ENCODE measurements at places on chromosomes 4 and X.

DNA sequence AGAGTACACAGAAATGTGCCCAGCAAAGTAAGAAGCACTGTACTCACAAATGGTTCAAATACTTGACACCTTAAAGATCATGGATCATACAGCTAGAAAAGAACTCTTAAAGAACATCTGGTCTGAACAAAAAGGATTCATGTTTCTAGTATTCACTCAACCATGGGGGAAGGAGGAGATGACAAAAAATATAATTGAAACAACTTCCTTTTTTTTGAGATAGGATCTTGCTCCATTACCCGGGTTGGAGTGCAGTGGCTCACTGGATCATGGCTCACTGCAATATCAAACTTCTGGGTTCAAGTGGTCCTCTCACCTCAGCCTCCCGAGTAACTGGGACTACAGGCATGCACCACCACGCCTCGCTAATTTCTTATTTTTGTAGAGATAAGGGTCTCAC is 6.0 kb downstream of the DHX15 start:
- no peak for DNase-seq

DNA sequence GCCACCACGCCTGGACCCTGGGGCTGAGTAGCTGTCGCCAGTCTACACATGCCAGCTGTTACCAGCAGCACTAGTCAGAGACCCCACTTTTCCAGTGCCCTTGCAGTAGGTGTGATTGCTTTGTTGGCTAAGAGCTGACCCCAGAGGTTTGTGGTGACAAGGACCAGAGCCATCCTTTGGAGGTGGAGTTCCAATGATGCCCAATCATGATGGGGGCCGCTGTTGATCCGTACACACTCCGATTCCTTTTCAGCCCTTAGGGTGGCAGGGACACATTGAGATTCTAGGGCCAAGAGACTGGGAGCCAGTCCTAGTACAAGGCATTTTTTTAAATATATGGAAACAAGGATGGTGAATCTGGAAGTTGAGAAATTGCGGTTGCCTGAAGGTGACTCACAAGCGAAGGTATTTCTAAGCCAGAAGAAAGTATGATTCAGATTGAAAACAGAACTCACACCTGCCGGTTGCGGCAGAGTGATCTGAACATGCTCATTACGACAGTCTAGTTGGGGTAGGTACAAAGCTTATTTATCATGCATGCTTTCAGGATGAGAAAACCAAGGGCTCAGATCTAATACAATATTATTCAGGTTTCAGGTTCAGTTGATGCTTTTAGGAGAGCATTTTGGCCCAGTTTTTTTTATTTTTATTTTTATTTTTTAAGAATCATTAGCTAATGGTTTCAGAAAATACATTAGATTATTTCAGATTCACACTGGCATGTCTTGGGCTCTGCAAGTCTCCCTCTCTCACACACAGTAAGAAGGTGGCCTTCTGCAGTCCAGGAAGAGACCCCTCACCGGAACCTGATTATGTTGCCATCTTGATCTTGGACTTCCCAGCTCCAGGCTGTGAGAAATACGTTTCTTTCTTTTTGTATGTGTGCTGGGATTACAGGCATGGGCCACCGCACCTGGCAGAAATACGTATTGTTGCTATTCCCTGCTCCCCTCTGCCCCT is 43.4 kb downstream of the SHROOM2 start:
- no peak for DNase-seq

- DNase-seq = no peak
These were observed 85.3 kb upstream of the NKX1-1 start for GRCh38 chr4:1491328-1492141.

- no peak for DNase-seq
These were observed 21.2 kb downstream of the DOK7 start for GRCh38 chr4:3484057-3484973.

- DNase-seq = no peak
These were observed 53.1 kb downstream of the MAP3K15 start for GRCh38 chrX:19462231-19462630.

DNA sequence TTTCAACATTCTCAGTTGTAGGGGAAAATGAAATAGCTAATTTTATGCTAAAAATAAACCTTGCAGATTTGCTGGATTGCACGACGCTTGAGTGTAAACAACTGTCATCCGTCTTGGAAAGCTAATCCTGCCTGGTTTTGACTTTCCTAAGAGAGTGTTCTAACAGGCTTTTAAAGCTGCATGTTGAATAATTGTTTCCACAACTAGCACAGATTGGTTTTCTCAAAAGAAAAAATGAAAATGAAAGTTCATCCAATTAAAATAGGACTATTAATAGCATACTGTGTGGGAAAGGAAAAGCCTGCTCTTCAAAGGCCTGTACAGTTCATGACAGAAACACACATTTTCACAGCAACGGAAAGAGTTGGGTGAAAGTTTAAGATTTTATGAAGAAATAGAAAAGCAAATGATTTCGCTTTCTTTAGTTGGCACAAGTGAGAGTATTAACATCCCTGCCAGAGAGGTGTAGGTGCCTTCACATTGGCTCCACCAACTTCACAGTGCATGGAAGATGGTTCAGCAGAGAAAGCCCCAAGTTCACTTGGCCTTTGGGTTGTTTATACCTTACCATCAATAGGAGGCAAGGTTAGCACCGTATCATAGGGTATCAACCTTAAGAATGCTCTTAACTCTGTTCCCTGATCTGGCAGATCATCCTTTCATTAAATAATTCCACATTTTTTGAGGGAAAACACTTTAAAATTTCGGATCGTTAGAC is 140.0 kb upstream of the GUCY1A1 start:
- DNase-seq = no peak

- no peak for DNase-seq
These were observed 217.6 kb downstream of the ZNF674 start for GRCh38 chrX:46327566-46328115.

GRCh38 chr4:64205376-64205775 is 203.9 kb downstream of the TECRL start:
- no peak for DNase-seq

DNA sequence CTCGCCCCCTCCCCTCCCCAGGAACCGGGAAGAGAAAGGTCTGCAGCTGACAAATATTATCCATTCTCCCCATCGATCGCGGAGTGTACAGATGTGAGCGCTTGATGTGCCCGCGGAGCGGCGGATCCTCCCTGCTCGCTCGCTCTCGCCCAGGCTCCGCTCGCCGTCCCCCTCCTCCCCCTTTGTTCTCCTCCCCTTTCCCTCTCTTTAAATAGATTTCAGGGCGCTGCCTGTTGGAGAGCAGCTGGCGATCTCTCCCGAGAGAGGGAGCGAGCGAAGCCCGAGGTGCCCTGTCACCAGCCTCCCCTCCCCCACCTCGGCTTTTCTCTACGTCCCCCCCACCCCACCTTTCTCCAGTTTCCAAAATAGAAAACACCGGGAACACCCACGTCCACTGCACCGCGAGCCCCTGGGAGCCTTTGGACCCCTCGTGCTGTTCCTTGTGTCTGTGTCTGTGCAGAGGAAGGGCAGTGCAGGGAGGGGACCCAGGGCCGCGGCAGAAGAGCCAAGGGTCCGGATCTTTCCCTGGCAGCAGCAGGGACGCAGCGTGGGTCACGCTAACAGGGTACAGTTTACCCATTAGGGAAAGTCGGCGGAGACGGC is 56.6 kb upstream of the BCOR start:
- DNase-seq = no peak

- no peak for DNase-seq
These were observed 540.9 kb downstream of the TRIML1 start for GRCh38 chr4:188680004-188680666.

GRCh38 chr4:25696409-25696808 is 40.8 kb downstream of the SLC34A2 start:
- DNase-seq = no peak

DNA sequence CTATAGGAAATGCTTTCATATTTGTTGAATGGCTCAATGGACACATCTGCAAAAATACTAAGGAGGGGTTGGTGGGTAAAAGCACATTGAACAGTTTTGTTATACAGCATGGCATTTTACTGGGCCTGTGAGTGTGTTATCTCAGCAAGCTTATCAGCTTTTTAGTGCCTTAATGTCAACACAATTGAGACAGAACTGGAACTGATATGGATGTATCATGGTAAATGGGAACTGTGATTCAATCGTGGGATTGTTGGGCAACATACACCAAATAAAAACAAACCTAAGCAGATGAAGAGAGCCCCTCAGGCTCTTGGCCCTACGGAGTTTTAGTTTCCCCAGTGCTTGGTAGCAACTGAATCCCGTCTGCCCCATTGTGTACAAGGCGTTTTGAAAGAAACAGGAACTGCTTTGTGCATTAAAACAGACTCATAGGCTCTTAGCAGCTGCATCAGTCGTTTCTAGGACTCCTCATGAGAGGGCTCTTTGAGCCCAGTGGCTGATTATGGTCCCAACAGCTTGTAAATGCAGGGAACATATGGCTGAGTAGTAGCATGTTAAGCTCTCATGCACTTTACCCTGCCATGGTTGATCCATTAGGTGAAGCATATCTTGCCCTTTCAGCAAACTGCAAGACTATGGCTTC is 7.3 kb downstream of the GPR119 start:
- no peak for DNase-seq

- DNase-seq = no peak
These were observed 13.4 kb upstream of the IBSP start for GRCh38 chr4:87785731-87786509.

GRCh38 chrX:71315917-71316316 is 14.4 kb downstream of the ITGB1BP2 start:
- DNase-seq = no peak

DNA sequence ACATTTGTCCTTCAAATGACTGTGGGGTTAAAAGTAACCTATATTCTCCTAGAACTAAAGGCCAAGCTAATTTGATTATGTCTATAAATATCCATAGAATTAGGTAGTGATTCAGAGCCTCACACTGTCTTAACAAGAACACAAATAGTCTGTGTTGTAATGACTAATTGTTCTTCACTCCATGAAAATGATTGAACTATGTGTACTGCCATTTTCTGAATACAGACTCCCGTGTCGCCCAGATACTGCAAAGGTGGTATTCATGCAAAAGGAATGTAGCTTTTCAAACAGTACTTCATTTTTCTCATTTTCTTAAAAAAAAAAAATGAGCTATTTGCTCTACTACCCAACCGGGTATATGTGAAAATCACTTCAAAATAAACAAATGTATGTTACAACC is 11.3 kb upstream of the PHKA2 start:
- no peak for DNase-seq

GRCh38 chr4:123068081-123068480 is 145.7 kb upstream of the NUDT6 start:
- DNase-seq = no peak

DNA sequence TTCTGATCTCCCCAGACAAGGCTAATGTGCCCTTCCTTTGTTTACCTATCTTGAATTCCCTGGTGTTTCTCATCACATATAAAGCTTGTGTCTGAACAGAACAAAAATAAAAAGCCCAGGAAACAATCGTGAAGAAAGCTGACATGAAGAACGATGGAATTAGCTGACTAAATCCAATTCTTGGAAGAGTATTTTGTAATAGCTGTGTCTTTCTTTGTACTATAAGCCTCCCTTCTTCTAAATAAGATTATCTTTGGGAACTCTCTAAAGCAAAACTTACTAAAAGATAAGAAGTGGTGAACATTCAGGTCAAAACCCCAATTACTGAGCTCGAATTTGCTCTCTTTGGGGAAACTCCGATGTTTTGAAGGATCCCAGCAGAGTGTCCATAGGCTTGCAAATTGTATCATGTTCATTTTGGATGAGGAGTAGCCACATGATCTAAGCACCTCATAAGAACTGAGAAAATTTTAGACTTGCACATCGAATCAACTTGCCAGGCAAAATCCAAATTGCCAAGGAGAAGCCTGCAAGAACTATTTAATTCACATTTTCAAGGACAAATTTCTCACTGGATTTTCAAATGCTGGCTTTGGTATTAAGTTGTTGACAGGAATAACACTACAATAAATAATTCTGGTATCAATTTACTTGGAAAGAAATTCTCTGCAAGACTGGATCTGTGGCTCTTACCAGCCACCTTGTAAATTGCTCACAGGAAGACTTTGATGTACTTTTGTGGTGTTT is 106.2 kb downstream of the LNX1 start:
- DNase-seq = no peak

DNA sequence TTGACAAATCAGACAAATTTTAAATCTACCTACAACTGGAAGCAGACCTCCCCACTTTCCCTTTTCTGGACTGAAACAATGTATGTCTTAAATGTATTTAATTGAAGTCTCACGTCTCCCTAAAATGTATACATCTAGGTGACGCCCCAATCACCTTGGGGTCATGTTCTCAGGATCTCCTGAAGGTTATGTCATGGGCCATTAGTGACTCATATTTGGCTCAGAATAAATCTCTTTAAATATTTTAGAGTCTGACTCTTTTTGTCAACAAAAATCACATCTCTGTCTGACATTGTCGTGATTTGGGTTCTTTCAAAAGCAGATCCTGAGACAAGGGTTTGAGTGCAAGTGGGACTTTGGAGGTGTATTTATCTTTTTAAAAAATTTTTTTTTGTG is 26.2 kb upstream of the BOD1L1 start:
- DNase-seq = no peak

Data from stimulated activated CD8-positive, alpha-beta memory T cell treated with anti-CD3 and anti-CD28 coated beads, Interleukin-15, amount 100 ng/mL, for 24 hours (primary cell).